ENCODE measurements at places on chromosomes 1 and 21. TPM values are rescaled to one million over a fixed set of nuclear protein-coding genes. Genes with fewer than 3 reads are reported as not detected.

Gene OR14K1
- polyA plus RNA-seq: not detected

GRCh38 chr1:40594187-40594531 lies 62.7 kb downstream of the ZNF684 start:
- no peak for DNase-seq

DNA sequence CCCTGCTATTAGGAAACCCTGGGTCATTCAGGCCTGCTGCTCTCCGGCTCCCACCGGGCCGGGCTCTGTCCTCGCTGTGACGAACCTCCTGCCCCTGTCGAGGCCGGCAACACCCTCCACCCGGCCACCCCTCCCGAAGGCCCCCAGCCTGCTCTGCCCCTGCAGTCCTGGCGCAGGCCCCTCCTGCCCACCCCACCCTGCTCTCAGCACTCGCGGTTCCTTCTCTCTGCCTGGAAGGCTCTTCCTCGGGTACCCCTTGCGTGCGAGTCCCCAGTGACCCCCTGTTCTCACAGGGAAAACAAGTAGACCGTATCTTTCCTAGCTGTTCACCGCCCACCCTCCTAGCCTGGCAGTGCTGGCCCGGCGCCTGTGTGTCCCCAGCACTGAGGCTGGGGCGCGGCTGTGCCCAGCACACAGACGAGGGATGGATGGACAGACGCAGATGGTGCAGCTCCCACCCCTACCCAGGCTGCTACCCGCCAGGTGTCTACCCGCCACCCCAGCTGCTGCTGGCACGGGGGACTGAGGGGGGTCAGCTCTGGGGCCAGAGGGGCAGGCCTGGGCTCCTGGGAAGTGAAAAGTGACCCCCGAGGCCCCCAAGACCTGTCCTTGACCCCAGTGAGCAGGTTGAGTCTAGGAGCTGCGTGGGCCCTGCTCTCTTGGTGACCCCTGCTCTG lies 3.1 kb upstream of the VWA1 start:
- DNase-seq: no peak

GRCh38 chr1:114468047-114468446 lies 43.0 kb downstream of the TRIM33 start:
- no peak for DNase-seq

GRCh38 chr1:25513666-25514065 lies 29.7 kb upstream of the LDLRAP1 start:
- no peak for DNase-seq

- no peak for DNase-seq
Observed at GRCh38 chr1:66313429-66313828, 220.5 kb upstream of the SGIP1 start.

- DNase-seq: no peak
Observed at GRCh38 chr1:172391976-172392375, 28.5 kb upstream of the C1orf105 start.

DNA sequence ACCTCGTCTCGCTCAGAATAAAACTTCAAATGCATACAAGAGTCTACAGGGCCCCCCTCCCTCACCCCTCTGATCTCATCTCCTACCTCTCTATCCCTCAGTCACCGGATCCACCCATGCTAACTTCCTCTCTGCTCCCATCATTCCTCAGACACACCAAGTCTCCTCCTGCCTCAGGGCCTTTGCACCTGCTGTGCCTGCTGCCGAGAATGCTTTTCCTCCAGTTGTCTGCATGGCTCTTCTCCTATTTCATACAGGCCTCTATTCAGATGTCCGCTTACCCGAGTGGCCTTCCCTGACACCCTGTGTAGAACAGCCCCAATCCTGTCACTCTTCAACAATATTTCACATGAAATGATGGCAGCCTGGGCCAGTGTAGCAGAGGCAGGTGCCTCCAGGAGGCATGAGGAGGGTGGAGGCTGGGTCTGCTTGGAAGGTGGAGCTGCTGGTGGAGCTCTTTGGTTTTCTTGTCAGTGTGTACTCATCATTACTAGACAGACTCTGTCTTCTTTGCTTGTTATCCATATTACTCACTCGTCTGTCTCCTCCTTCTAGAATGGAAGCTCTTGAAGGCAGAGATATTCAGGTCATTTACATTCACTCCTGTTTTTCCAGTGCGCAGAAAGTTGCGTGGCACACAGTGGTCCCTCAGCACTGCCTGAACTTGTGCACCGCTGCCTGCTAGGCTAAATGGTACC lies 4.2 kb downstream of the SH2D2A start:
- no peak for DNase-seq

GRCh38 chr1:178086766-178087165 lies 7.1 kb upstream of the RASAL2 start:
- DNase-seq: no peak

DNA sequence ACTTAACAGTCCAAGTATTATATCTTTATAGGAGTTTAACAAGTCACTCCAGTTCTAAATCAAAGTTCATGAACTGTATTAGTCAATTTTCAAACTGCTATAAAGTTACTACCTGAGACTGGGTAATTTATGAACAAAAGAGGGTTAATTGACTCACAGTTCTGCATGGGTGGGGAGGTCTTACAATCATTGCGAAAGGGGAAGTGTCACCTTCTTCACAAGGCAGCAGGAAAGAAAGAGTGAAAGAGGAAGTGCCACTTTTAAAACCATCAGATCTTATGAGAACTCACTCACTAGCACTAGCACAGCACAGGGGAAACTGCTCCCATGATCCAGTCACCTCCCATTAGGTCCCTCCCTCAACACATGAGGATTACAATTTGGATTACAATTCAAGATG lies 70.0 kb downstream of the CLCA4 start:
- DNase-seq: no peak

- DNase-seq: peak; percentile 28
Observed at GRCh38 chr1:8987881-8988617, 38.2 kb downstream of the SLC2A7 start.
